ENCODE measurements at places on chromosomes 12 and 14.

GRCh38 chr14:41144370-41144769, 462.3 kb upstream of the LRFN5 start:
- no peaks in the 10 kb centered on the region for H3K27me3 ChIP-seq
- H3K27ac ChIP-seq = no peak overlapping the region
- no peak for DNase-seq
- H3K36me3 ChIP-seq = no peaks in the 10 kb centered on the region
- H3K4me3 ChIP-seq = no peak overlapping the region

- H3K27ac ChIP-seq = no peak overlapping the region
- no peak for DNase-seq
- H3K4me3 ChIP-seq = no peak overlapping the region
These were observed 476.6 kb upstream of the TMEM132C start for GRCh38 chr12:127790376-127790775.

GRCh38 chr12:5912011-5912410, 33.0 kb downstream of the ANO2 start:
- no peaks in the 10 kb centered on the region for H3K4me1 ChIP-seq
- no peak overlapping the region for H3K27ac ChIP-seq
- no peaks in the 10 kb centered on the region for H3K27me3 ChIP-seq
- DNase-seq = no peak
- no peak overlapping the region for H3K4me3 ChIP-seq

- H3K4me3 ChIP-seq = no peak overlapping the region
- no peaks in the 10 kb centered on the region for H3K4me1 ChIP-seq
- no peaks in the 10 kb centered on the region for H3K27me3 ChIP-seq
- H3K36me3 ChIP-seq = no peaks in the 10 kb centered on the region
- H3K27ac ChIP-seq = no peak overlapping the region
These were observed 1630.2 kb upstream of the FLRT2 start for GRCh38 chr14:83899706-83900105.

GRCh38 chr12:45327823-45328383, 112.0 kb downstream of the ANO6 start:
- no peak overlapping the region for H3K27ac ChIP-seq
- no peaks in the 10 kb centered on the region for H3K4me1 ChIP-seq
- H3K27me3 ChIP-seq = no peaks in the 10 kb centered on the region
- H3K36me3 ChIP-seq = peaks cover 10% of the 10 kb centered on the region

- H3K27me3 ChIP-seq = no peaks in the 10 kb centered on the region
- no peak overlapping the region for H3K27ac ChIP-seq
- no peak for DNase-seq
- H3K4me3 ChIP-seq = no peak overlapping the region
- H3K4me1 ChIP-seq = no peaks in the 10 kb centered on the region
These were observed 34.5 kb upstream of the ARID2 start for GRCh38 chr12:45695035-45695434.

GRCh38 chr12:106976668-106977067, 10.3 kb downstream of the MTERF2 start:
- no peak overlapping the region for H3K4me3 ChIP-seq
- DNase-seq = no peak
- H3K27me3 ChIP-seq = no peaks in the 10 kb centered on the region
- no peaks in the 10 kb centered on the region for H3K36me3 ChIP-seq

- H3K4me1 ChIP-seq = no peaks in the 10 kb centered on the region
- DNase-seq = no peak
- H3K4me3 ChIP-seq = no peak overlapping the region
- no peak overlapping the region for H3K27ac ChIP-seq
These were observed 56.4 kb downstream of the PTGER2 start for GRCh38 chr14:52370406-52370935.

- peak; percentile 26 for DNase-seq
- peaks cover 5% of the 10 kb centered on the region for H3K27me3 ChIP-seq
- peaks cover 2% of the 10 kb centered on the region for H3K4me1 ChIP-seq
- no peak overlapping the region for H3K4me3 ChIP-seq
- H3K36me3 ChIP-seq = no peaks in the 10 kb centered on the region
- H3K27ac ChIP-seq = no peak overlapping the region
These were observed 40.1 kb downstream of the SMIM41 start for GRCh38 chr12:52119398-52120254.

DNA sequence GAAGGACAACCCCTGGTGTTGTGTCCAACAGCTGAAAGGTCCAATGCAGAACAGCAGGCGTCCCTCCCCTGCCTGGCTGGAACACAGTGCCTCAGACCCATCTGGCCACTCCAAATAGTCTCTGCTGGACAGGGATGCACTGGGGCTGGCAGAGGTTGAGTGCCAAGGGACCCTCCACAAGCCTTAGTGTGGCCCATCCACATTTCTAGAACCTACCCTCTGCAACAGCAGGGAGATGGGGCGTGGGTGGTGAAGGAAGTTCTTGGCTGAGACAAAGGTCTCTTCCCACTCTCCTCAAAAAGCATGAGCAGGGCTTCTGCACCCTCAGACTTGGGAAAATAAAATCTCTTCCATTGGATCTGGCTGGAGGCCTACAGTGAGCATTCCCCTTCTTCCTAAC, 36.5 kb downstream of the LTBP2 start:
- H3K4me1 ChIP-seq = peaks cover 22% of the 10 kb centered on the region
- H3K27me3 ChIP-seq = no peaks in the 10 kb centered on the region
- no peak overlapping the region for H3K4me3 ChIP-seq
- no peaks in the 10 kb centered on the region for H3K36me3 ChIP-seq
- no peak for DNase-seq

GRCh38 chr14:97329701-97330100, 532.5 kb downstream of the VRK1 start:
- no peaks in the 10 kb centered on the region for H3K36me3 ChIP-seq
- DNase-seq = no peak
- H3K27ac ChIP-seq = no peak overlapping the region
- no peaks in the 10 kb centered on the region for H3K27me3 ChIP-seq
- H3K4me3 ChIP-seq = no peak overlapping the region

- no peak overlapping the region for H3K4me3 ChIP-seq
- H3K27ac ChIP-seq = no peak overlapping the region
- no peaks in the 10 kb centered on the region for H3K4me1 ChIP-seq
- no peaks in the 10 kb centered on the region for H3K27me3 ChIP-seq
- no peak for DNase-seq
- H3K36me3 ChIP-seq = peaks cover 71% of the 10 kb centered on the region
These were observed 30.4 kb upstream of the SUPT16H start for GRCh38 chr14:21414137-21414631.
